GM13976 (cell line): ENCODE measurements at places on chromosomes 5 and 9.
A peak's percentile ranks its signal among the peaks of the same experiment; 100 is the strongest.

GRCh38 chr9:138098116-138098907 is 220.7 kb downstream of the CACNA1B start:
- DNase-seq = peak; percentile 9

- DNase-seq = no peak
These were observed 654.8 kb downstream of the PRELID2 start for GRCh38 chr5:145180371-145180770.

DNA sequence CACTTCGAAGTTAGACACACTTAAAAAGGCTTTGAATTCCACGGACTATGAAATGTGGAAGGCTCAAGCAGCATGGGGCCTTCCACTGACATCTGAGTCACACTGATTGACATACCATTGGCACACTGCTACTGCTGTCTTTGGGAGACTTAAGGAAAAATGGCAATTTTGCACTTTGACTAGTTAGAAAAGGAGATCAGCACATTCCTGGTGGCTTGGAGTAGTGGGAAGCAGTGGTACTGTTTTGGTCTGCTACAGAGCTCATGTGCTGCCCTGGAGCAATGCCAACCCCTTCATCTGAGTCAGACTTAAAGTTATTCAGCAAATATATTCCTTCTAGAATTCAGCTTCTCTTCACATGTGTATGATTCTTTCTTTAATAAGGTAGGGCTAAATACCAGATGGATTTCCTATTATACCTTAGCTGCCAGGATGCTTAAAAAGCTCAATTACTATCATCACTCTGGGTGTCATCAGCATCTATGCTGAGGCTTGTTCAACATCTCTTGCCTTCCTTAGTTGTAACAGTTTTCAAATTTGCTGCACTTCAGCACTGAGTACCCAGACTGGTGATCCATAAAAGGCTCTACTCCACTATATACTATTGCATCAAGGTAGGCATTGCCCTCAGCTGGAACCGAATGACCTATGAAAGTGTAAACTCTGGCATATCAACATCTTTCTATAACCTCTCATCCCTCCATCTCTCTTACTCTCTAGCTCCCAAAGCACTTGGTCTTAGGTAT is 42.3 kb upstream of the MOCS2 start:
- no peak for DNase-seq

DNA sequence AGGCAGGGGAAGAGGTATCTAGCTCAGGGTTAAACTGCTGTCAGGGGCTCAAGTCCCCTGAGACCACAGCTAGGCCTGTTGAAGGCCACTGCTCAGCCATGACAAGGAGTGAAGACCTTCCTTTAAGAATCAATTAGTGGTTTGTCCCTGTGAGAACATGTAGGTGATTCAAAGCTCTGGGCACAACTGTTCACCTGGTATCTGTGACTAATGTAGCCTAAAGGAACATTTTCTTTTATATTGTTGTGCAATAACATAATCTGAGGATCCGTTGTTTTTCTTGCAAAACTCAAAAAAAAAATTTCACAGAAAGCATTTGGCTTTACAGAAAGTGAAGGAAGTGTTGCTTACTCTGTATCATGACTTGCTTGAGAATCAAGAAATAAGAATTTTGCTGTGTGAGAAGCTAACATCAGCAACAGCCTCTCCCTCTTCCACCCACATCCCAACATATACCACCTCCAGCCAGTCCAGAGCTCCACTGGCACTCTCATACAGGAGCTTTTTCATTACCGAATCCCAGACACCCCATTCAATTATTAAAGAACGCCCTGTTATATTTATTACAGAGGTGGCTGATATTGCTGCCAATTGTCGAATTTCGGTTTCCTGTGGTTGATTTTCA is 807.0 kb downstream of the TLE4 start:
- DNase-seq = no peak

DNA sequence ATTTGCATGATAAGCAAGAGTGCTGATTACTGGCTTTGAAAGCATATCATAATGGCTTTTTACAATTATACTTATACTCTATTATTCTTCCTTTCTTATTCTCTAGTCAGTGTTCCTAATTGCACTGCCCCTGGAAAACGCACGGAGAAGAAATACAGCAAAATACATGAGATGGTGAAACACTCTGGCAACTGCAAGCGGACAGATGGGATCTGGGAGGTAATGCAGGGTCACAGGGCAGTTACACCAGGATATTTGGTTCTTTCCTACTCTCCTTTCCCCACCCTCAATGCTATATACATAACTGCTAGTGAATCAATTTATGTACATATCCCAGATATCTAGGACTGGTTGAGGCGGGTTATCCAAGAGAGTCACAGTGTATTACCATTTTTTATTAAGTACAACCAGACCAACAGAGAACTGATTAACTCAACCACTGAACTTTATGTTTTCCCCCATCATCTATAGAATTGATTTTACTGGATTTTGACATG is 423.7 kb downstream of the ZSWIM6 start:
- no peak for DNase-seq

- DNase-seq = no peak
These were observed 77.1 kb downstream of the STRBP start for GRCh38 chr9:123191260-123191659.

DNA sequence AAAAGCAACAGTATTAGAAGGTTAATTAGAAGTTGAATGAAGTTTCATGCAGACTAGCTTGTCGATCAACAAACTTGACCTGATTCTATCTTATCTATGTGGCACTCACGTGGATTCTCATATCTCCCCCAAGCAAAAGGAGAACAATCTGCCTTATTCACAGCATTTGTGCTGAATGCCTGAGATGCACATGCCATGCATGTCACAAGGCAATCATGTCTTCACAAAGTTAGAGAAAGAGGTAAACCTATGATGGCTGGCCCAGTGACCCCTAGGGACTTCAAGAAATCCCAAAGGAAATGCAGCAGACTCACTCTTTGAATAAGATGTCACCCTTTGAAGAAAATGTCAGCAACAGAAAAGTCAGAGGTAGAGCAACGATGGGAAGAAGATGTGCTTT is 17.6 kb upstream of the SHOC1 start:
- DNase-seq = no peak

DNA sequence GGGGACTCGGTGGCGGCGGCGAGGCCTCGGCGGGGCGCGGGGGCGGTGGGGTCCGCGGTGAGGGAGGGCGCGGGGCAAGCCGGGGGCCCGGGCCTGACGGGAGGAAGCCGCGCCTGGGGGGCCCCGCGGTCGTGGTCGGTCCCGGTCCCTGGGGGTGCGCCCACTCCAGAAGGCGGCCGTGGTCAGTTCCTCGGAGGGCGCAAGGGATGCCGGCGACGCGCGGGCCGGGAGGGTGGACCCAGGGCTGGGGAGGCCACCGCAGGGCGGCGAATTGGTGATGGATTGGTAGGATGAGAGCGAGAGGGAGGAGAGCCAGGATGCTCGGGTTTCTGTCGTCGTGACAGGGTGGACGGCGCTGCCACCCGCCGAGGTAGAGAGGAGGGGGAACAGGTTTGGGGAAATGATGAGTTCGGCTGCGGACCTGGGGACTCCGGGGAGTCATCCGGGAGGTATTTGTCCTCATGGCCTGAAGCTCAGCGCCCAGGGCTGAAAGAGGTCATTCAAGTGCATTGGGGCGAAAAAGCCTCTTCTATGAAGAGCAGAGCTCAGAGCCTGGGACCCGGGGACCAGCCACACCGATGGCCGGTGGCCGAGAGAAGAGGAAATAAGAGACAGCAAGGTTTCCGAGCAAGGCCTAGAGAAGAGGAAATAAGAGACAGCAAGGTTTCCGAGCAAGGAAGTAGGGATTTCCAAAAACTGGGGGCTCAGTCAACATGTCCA is 557 bp downstream of the GNG10 start:
- peak; percentile 58 for DNase-seq

DNA sequence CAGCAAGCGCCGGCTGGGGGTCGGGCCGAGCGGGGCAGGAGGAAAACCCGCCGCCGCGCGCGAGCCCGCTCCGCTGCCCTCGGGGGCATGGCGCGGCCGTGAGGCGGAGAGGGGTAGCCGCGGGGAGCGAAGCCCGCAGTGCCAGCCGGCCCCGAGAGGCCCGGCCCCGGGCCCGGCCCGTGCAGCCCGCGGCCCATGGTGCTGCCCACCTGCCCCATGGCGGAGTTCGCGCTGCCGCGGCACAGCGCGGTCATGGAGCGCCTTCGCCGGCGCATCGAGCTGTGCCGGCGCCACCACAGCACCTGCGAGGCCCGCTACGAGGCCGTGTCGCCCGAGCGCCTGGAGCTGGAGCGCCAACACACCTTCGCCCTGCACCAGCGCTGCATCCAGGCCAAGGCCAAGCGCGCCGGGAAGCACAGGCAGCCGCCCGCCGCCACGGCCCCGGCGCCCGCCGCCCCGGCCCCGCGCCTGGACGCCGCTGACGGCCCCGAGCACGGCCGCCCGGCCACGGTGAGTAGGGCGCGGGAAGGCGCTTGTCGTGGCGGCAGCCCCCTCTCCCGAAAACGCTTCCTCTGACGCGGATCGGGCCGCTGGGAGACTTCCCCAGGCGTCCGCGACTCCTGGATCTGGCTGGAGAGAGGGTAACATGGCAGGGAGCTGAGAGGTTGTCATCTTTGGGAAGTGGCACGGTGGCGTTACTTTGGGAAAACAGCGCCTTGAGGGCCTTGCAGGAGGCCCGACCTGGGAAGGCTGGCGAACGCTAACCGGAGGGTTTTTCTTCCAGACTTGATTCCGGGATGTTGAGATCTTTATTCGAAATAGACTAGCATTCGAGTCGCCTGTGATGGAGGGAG is 523 bp downstream of the MAML1 start:
- DNase-seq = peak; percentile 58

DNA sequence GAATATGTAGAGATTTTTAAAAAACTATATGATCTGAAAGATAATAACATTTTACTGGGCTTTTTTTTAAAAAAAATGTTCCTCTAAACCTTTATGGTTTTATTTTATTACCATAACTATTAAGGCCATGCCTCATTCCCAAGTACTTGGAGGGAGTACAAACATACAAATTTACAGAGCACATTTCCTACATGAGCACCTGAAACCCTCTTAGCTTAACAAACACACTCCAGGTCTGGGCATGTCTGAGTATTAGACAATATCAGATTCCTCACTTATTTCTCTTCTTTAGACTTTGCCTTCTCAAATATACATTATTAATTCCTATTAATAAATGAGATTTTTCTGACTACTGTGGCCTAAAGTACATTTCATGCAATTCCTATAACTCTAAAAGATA is 319.2 kb downstream of the SLCO4C1 start:
- DNase-seq = no peak
